DMS79 treated with DMSO at 0.1 percent for 48 hours (cell line): ENCODE measurements at places on chromosomes 7 and 10.

GRCh38 chr10:117497736-117498135, 44.8 kb upstream of the EMX2 start:
- DNase-seq: no peak

- DNase-seq: no peak
These were observed 86.9 kb downstream of the SIRT1 start for GRCh38 chr10:67971311-67971710.

- DNase-seq: no peak
These were observed 298.5 kb downstream of the NEBL start for GRCh38 chr10:20598590-20598989.

DNA sequence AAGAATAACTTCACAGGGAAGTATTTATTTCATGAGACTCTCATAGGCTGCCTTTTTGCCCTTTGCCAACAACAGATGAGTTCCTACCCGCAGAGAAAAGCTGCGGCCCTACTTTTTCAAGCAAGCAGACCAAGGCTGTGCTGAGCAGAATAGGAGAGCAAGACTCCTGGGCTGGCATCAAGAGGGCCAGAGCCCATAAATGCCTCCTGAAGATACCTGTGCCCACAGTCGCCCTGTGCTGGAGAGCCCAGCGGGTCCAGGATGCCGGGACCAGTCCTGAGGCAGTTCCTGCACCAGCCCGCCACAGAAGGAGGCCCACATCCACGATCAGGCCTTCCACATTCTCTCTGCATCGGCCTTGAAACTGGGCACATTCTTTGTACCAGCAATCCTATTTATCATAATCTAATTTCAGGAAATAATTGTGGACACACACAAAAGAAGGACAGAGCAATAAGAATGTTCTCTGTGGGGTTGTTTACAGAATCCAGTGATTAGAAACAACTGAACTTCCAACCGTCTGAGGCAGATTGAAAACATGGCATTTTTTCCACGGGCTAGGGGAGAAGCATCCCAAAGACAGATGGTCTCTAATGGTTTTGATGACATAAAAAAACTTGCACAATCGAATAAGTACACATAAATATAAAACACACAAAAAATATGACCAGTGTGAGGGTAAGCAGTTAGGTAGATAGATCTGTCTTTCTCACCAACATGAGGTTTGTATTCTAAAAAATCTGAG, 95.6 kb downstream of the CPXM2 start:
- no peak for DNase-seq

DNA sequence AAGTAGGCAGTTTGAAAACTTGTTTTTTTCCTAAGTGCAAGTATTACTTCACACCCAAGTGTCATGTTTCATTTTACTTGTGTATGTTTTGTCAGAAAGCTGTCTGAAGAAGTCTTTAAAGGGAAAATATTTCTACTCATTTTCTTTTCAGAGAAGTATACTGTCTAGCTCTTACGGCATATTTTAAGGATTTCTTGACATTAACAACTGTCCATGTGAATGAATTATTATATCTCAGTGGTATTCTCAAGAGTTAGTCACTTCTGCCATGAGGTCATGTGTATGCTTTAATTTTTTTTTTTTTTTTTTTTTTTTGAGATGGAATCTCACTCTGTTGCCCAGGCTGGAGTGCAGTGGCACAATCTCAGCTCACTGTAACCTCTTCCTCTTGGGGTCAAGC, 229.5 kb downstream of the BICC1 start:
- no peak for DNase-seq

- DNase-seq: no peak
These were observed 9.4 kb upstream of the HPS1 start for GRCh38 chr10:98456043-98456570.

DNA sequence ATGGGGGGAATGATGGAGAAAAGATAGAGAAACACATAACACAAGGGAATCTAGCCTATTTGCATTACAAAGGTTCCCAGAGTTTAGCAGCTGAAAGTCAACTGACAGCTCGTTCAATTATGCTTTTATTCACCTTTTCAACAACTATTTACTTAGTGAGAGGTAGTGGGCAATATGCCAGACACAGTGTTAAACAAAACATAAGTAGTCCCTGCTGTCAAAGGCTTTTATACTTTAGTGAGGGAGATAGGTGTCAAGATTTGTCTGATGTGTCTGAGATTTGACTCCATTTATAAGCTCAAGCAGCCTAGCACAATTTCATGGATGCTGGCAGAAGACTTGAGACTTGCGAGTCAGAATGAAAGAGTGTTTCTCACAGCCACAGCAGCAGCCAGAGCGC, 549.0 kb upstream of the VSTM2A start:
- DNase-seq: peak; percentile 83

- DNase-seq: no peak
These were observed 108.8 kb upstream of the EEPD1 start for GRCh38 chr7:36044101-36044892.

DNA sequence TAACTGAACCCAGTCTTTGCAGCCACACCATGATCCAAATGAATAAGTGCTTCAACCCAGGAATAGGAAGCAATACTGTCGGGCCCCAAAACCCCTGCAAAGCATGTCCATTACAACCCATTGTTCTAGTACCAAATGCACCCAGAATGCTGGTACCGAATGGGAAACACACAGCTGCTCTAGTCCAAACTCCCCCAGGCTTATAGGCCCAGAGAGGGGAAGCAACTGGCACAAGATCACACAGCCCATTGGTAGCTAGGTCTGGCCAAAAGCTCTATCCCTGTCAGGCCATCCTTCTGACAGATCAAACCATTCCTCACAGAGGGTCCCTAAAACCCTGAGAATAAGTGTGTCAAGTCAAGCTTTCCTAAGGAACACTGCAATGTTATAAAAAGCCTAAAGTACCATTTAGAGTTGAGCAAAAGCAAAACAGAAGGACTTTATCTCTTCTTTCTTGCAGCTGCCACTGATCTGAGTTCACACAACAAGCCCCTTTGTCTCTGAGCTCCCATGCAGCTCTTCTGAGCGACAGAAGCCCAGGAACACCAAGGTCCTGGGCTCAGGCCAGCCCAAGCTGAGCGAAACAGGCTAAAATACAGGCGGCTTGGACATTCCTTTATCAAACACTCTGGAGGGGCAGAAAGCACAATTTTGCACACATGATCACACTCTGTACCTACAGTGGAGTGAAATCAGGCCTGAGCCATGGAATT, 116.7 kb downstream of the SGMS1 start:
- DNase-seq: no peak

GRCh38 chr7:158244873-158245723, 342.5 kb downstream of the PTPRN2 start:
- DNase-seq: no peak

DNA sequence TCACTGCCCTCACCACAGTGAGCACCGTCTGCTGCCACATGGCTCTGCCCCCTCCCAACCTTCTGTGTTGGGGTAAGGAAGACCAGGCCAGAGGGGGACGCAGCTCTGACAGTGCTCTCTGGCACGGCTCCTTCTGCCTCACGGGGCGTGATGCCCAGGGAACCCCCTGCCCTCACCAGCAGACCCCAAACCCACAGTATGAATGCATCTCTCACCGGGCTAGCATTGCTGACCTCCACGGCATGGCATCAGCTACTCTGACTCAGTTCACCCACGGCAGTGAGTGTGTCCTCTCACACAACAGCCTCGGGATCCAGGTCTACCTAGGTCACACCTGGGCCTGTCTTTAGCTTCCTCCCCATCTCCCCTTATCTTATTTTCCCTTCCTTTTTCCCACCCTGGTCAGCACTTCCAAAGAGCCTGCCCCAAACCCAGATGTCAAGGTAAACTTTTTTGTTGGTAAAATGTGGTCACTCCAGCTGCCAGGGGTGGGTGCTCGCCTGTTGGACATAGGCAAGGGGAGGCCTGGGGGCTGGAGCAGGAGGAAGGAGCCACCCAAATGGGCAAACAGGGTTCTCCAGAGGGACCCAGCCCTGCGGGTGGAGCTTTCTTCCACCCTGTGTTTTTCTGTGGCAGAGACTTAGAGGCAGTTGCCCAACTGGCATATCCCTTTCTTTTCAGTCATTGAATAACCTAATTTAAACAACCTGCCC, 4.4 kb downstream of the CALML3 start:
- no peak for DNase-seq

GRCh38 chr10:113997428-113997827, 46.2 kb upstream of the ADRB1 start:
- no peak for DNase-seq

GRCh38 chr10:8006274-8006999, 48.1 kb upstream of the GATA3 start:
- DNase-seq: no peak
